Stimulated activated CD4-positive, alpha-beta T cell treated with anti-CD3 and anti-CD28 coated beads, Interleukin-15, amount 100 ng/mL, for 1 hour (primary cell): ENCODE measurements at places on chromosomes 6 and 20.

DNA sequence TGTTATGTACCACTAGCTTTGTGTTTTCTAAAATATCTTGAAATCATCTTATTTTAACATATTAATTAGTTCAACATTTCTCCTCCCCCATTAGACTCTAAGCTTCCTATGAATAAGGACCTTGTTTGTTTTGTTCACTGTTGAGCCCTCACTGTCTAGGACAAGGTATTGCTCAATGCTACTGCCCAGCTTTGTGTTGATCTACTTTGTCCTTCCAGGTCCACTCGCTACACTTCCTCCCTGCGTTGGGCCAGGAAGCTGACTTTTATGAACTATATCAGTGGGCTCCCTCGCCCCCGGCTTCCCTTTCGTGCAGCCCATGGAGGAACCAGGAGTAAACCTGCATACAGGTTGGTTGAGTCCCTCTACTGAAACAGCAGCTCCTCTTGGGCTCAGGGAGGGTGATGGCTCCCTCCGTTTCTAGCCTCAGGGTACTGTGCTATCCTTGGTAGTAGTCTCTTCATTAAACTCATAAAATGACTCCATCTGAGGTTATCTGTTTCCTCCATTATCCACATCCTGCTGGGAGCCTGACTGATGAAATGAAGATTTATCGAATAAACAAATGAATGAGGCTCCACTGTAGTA is 272.5 kb downstream of the CLIC5 start:
- DNase-seq = no peak

GRCh38 chr6:1170794-1171193 is 141.1 kb upstream of the FOXQ1 start:
- DNase-seq = no peak

GRCh38 chr6:6856538-6857523 is 250.9 kb upstream of the RREB1 start:
- peak; percentile 15 for DNase-seq

- no peak for DNase-seq
Observed at GRCh38 chr20:46020555-46020954, 8.5 kb upstream of the SLC12A5 start.

- DNase-seq = no peak
Observed at GRCh38 chr20:47181056-47181862, 175.2 kb downstream of the ZMYND8 start.

- DNase-seq = no peak
Observed at GRCh38 chr6:128471907-128472306, 48.5 kb downstream of the PTPRK start.

DNA sequence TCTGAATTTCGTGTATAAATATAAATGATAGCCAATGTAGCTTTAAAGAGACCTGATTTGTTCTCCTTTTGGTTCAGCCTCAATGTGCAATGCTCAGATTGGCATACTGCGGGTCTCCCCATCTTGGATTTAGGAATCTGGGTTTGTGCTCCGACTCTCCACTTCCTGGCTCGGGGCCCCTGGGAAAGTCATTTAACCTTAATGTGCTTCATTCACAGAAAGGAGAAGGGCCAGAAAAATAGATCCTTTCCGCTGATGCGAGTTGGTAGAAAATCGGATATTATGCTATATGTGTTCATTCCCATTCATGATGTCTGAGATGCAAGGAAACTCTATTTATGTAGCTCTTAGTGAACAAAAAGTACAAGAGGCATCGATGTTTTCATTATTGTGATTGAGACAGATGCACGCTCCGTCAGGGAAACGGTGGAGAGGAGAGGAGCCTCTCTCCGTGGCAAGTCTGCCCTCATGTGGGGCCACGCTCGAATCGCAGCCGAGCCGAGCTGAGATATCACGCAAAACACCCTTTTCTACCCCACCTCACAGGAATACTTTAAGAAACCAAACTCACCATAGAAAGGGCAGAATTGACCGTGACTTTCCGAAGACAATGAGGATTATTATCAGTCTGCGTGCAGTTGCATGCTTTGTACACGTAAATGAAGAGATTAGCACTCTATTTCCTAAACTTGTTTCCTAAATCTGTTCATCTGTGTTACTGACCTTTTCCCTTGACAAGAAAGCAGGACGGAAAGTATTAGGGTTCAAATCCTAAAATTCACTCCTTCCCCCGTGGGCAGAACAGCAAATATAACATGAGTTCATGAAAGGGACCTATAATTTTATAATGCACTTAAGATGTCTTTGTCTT is 136.6 kb downstream of the COL9A1 start:
- peak; percentile 1 for DNase-seq

DNA sequence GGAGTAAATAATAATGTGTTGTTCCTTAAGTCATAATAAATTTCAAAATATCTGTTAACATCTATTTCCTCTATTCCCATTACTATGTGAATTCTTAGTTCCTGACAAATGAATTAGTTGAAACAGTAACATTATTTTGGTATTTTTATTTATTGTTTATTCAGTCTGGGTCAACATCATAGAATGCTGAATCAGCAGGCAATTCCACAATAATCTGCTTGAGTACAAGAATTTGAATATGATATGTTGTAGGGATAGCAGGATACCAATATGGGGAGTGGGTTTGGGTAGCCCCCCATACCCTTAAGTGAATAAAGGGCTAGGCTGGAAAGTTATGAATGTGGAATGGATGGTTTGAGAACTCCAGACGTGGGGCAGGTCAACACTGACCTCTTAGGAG is 373.2 kb upstream of the CHD6 start:
- DNase-seq = no peak

GRCh38 chr20:57930351-57930750 is 220.5 kb upstream of the PMEPA1 start:
- no peak for DNase-seq

DNA sequence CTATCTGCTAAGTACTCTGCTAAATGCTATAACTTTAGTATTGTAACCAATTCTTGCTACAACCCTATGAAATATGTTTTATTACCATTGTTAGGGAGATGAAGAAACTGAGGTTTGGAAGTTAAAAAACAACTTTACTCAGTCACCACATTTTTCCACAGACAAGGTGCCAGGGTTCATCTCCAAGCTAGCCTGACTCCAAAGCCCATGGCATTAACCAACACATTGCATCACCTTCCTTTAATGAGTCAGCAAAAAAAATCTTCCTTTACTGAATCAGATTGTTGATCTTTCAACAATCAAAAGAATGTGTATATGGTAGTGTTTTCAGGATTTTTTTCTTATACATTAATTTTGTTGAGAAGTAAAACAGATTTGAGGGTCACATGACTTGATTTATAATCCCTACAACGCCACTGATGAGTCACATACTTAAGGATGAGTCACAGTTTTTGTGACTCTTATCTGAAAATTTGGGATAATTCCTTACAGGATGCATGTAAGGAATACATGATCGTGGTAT is 41.5 kb downstream of the MAN1A1 start:
- DNase-seq = no peak

DNA sequence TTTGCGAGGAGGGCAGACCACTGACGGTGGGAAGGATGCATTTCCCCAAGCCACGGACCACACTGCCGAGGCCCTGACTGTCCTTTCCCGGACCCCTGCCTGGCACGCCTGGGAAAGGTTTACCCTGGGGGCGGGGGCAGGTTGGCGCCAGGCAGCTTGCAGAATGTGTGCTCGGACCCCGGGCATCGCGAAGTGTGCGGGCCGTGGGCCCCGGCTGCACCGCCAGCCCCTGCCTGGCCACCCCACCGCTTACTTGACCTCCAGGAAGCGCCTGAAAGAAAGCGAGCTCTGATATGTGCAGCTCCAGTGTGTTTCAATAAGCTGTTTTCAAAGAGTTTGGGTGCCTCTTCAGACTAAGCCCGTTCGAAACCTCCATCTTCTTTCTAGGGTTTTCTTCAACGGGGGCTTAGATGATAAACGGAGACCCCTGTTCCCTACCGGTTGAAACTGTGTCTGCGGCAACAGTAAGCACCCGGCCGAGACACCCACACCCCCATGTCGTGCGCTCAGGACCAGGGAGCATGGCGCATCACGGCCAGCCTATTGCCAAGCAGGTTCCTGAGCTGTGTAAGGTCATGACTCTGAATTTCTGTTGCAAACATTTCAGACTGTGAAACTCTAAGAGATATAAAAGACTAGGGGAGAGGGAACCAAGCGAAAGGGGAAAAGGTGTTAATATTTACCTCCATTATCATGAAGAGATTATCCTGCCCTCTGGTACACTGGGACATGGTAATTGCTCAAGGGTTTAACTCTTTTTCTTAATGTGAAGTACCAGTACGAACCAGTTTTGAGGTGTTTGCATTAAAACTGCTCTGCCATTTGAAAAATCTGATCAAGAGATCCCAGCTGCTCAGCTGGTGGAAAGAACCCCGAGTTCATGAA is 231.2 kb upstream of the FOXQ1 start:
- no peak for DNase-seq

DNA sequence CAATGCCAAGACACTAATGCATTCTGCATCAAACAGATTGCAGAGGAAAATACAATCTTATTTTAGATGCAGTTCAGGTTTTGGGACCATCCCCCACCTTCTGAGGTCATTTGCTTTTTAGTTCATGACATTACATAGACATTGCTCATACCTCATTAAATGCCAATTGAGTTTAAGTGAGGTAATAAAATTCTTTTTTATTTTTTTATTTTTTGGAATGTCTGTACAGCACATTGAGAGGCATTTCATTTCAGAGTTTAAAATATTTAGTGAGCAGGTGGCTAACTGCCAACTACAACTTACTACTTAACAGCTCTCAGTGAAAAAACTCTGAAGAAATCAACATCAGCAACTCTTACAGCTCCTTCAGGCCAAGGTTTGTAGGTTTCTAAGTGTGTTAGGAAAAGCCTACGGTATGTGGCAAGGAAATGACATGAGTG is 482.2 kb upstream of the RNF217 start:
- DNase-seq = no peak

- DNase-seq = no peak
Observed at GRCh38 chr6:82679232-82679631, 315.6 kb downstream of the TPBG start.

GRCh38 chr20:16418616-16419015 is 154.6 kb downstream of the KIF16B start:
- no peak for DNase-seq

- no peak for DNase-seq
Observed at GRCh38 chr6:106870824-106871717, 103.5 kb downstream of the CD24 start.

DNA sequence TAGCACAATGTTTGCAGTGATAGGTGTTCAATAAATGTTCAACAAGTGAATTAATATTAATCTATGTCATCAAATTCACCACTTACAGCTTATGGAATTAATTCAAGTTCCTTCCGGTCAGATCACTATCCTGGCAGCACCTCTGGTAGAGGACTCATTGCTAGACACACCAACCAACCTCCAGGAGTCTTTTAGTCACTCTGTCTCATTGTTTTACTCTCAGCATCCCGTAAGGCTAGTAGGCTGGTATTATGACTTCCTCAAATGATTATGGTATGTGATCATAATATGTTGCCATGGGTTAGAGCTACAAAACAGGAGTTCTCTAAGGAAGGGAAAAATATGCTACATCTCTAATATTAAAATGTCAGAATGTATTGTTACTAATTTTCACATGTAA is 21.7 kb upstream of the MMS22L start:
- DNase-seq = no peak

GRCh38 chr20:7859356-7859802 is 80.9 kb downstream of the HAO1 start:
- no peak for DNase-seq

GRCh38 chr6:88972504-88973423 is 9.3 kb upstream of the RNGTT start:
- DNase-seq = no peak
